ENCODE measurements at places on chromosomes 6 and 20.

GRCh38 chr6:38233161-38233791 lies 406.5 kb downstream of the BTBD9 start:
- DNase-seq: no peak

DNA sequence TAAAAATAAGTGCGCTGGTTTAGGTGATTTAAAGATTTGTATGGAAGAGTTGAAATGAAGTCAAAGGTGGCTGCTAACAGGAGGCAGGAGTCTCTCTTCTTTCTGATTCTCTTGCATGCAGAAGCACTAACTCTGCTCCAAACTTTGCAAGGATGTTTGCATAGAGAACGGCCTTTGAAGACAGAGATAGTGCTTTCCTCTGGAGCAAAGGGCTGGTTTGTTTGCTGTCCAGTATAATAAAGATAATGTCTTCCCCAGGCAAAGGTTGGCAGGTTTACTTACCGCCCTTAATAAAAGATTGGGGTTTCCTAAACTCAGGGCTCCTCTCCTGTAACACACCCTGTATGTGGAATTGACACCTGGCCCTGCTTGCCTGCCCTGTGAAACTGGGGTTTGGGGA lies 210.6 kb upstream of the RREB1 start:
- no peak for DNase-seq

DNA sequence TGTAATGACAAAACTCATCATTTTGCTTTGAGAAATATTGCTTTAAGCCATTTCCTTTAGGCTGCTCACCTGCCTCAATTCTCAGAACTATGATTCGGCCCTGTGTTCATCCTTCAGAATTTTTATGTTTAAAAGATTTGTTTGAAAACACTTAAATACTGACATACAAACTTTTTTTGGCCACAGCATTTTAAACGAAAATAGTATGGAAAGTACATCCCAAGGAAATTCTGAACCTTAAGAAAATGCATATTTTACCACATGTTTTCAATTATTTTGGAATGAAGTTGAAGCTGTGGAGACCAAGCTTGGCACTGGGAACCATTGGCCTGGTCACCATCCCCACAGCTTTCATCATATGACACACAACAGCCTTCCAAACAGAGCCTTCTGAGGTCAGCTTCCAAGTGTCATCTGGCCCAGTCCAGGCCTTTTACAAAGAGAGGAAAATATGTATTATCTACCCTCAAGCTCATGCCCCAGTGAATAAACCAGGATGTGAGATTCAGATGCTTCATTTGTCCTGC lies 83.3 kb downstream of the SOD2 start:
- DNase-seq: no peak

- no peak for DNase-seq
Observed at GRCh38 chr6:14224359-14225103, 107.0 kb downstream of the CD83 start.

GRCh38 chr20:45300961-45301360 lies 5.7 kb upstream of the RBPJL start:
- no peak for DNase-seq

GRCh38 chr20:62760471-62760855 lies 35.8 kb upstream of the MRGBP start:
- DNase-seq: no peak

DNA sequence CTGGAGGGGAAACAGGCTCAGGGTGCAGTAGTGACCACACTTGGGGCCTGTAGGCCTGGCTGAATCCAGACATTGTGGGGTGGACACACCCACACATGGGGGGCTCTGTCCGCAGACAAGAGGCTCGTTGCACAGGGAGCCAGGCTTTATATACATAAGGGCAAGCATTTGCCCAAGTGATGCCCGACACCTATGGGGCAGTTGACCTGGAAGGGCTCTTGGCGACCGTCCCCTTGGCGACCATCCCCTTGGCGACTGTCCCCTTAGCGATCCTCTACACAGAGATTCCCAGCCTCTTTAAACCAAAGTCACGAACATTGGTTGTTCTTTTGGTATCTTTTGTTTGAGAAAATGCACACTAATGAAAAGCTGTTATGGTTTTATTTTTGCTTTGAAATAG lies 2.7 kb downstream of the TOX2 start:
- no peak for DNase-seq

DNA sequence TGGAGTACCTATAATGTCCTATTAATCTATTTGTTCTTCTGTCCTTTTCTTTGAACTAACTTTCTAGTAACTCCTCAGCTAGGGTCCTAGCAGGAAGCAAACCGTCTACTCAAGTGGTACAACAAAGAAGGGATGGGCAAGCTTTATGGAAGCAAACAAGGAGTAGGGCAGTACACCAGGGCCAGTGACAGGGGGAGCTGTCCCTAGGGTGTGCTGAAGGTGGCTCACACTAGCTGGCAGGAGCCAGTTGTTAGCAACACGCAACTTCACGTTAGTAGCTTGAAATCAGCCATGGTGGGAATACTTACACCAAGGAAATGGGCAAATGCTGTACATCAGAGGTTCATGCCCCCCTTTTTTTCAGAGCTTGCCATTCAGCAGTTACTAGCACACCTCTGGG lies 74.0 kb upstream of the EYA2 start:
- DNase-seq: no peak

GRCh38 chr20:3330046-3330741 lies 77.3 kb downstream of the DNAAF9 start:
- DNase-seq: no peak

- no peak for DNase-seq
Observed at GRCh38 chr6:11495565-11496145, 41.9 kb upstream of the TMEM170B start.

DNA sequence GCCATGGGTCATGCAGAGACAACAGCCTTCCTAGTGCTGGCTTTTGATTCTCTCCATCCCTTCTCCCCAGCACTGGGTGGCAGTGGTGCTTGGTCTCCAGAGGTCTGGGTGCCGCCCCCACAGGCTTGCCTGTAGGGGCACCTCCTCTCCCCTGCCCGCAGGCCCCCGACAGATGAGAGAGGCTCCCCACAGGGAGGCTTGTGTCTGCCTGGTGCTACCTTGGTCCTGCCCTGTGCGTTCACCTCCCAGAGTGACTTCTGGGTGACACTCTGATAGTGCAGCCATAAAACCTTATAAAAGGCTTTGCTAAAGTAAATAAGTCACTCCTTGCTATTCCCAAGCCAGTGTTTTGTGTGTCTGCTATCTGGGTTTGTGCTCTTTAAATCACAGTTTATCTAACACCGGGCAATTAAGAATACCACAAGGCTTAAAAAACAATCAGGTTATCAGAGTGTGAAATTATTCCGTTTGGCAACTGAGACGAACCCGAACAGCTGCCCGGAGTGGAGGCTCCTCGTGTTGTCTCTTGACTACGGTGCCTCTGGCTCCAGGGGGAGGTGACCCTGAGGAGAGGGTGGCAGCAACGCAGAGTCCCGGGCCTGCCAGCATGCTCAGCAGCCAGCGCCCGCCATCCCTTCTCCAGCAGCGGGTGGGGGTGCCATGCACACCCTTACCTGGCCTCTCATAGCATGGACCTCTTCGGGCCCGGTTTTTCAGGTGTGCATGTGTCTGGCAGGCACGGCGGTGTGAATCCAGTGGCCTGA lies 5.4 kb upstream of the C20orf204 start:
- DNase-seq: no peak

GRCh38 chr6:135537741-135538301 lies 40.3 kb upstream of the AHI1 start:
- DNase-seq: no peak

GRCh38 chr6:148306286-148306685 lies 36.4 kb upstream of the SASH1 start:
- DNase-seq: no peak

DNA sequence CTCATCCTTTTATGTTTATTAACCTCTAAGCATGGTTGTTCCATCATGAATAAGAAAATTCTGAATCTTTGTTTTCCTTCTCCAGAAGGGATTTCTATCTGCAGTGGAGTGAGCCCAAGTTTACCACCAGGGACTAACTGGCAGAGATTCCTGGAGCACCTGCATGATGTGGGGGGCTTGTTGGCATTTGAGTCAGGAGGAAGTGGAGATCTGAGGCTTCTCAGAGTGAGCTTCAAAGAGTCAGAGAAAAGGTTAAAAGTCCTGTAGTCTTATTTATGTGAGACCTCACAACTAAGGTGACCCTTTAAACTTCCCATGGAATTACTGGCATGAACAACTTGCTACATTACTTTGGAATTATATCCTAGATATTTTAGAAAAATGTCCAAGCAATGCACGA lies 138.1 kb upstream of the SLC24A3 start:
- no peak for DNase-seq

GRCh38 chr6:151009576-151009975 lies 144.1 kb downstream of the MTHFD1L start:
- DNase-seq: no peak

- no peak for DNase-seq
Observed at GRCh38 chr6:34246249-34246562, 2.6 kb downstream of the SMIM29 start.

GRCh38 chr6:150527100-150527499 lies 72.6 kb upstream of the PLEKHG1 start:
- no peak for DNase-seq

DNA sequence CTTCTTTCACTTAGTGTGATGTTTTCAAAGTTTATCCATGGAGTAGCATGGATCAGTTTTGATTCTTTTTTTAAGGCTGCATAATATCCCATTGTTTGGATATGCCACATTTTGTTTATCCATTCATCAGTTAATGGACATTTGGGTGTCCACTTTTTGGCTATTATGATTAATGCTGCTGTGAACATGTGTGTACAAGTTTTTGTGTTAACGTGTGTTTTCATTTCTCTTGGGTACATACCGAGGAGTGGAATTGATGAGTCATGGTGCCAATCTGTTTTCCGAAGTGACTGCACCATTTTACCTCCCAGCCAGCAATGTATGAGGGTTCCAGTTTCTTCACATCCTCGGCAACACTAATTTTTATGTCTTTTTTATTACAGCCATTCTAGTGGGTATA lies 78.4 kb upstream of the CCDC28A start:
- no peak for DNase-seq

- DNase-seq: no peak
Observed at GRCh38 chr6:136576821-136577220, 26.6 kb upstream of the MAP7 start.

GRCh38 chr6:22141241-22141745 lies 155.5 kb downstream of the PRL start:
- DNase-seq: no peak

DNA sequence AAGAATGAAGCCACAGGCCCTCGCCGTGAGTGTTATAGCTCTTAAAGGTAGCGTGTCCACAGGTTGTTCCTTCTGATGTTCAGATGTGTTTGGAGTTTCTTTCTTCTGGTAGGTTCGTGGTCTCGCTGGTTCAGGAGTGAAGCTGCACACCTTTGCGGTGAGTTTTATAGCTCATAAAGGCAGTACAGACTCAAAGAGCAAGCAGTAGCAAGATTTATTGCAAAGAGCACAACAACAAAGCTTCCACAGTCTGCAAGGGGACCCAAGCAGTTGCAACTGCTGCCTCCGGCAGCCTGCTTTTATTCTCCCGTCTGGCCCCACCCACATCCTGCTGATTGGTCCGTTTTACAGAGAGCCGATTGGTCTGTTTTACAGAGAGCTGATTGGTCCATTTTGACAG lies 5.2 kb downstream of the HIVEP1 start:
- DNase-seq: no peak

DNA sequence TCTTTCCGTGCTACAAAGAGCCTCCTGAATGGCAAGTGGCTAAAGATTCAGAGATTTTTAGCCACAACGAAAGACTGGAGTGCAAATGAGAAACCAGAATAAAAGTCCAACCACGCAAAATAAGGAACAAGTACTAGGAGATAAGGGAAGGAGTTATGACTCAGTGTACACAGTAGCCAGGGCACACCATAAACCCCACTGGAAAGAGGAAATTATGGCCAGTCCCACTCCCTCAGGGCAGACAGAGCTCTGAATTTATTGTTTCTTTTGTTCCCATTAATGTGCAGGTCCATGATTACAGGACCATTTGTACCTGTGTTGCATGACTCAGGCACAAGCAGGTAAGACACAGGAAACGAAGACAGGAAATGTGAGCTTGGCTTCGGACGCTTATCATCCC lies 150.3 kb upstream of the PREP start:
- DNase-seq: no peak

GRCh38 chr20:50276119-50277063 lies 85.8 kb downstream of the CEBPB start:
- no peak for DNase-seq
